Activated CD4-positive, alpha-beta memory T cell treated with anti-CD3 and anti-CD28 coated beads, Interleukin-2, amount 10 ng/mL, durations not matched to agents 7 days and 5 days (primary cell): ENCODE measurements at places on chromosomes 2 and 18. TPM values are rescaled to one million over a fixed set of nuclear protein-coding genes. Genes with fewer than 3 reads are reported as not detected.

Gene KCNG2
- total RNA-seq: not detected

Gene KCNK3
- not detected for total RNA-seq

Gene ACYP2
- 8.6 TPM for total RNA-seq

Gene SERPINB3
- total RNA-seq: not detected

Gene RNF152
- total RNA-seq: not detected

Gene POU3F3
- total RNA-seq: not detected

GRCh38 chr18:6374340-6374739 is 40.4 kb downstream of the L3MBTL4 start:
- DNase-seq: no peak

DNA sequence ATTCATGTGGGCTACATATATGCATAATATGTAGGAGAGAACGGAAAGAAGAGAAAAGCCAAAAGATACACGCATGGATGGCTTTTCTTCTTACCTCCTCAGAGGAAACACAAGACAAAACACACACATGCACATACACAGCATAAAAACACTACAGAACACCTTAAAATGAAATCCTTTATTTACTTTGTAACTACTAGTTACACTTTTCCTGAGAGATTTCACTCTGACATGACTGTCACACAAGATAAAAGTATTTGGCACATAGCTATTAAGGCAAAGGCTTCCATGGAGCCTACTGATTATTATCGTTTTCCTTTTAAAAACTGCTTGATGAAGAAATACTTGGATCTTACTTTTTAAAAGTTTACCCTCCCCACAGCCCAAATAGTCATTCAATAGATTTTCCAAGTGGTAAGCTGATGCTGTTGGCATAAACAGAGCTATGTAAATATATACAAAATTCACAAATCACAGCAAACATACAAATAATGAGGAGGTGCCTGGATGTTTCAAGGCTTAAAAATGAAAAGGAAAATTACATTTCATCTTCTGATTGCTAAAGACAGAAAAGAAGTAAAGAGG is 8.6 kb downstream of the ZEB2 start:
- DNase-seq: no peak

DNA sequence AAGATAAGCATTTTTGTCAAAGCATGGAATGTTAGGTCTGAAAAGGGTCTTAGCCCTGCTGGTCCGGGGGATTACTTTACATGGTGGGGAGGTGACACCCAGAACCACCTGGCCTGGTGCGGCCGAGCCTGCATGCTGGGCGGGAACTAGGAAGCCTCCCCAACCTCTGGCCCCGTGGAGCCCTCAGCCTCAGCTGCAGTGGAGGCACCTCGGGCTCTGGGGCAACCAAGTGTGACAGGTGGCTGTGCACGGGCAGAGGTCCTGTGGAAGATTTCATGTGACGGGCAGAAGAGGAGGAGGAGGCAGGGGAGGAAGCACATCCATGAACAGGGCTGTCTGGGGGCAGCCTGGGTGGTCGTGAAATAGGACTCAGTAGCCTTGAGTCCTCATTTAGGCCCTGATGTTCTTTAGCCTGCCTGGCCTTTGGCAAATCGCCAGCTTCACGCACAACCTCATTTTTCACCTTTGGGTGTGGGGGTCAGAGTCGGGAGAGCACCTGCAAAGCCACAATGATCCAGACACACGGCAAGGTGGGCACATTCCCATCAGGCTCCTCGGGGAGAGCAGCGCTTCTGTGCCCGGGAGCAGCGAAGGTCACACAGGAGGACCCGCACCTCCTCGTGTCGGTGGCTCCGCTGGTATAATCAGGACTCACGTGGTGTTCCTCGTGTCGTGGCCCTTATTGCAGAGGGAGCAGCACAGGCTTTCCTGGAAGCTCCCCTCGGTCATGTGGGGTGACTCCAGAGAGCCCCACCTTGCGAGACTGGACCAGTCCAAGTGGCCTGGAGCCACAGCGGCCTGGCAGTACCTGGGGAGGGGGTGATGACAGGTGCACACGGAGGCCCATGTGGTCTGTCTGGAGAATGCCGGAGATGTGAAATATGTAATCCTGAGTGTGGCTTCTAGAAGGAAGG is 13.9 kb downstream of the CNDP2 start:
- DNase-seq: no peak

- no peak for DNase-seq
Observed at GRCh38 chr18:5728531-5728930, 166.8 kb downstream of the TMEM200C start.

DNA sequence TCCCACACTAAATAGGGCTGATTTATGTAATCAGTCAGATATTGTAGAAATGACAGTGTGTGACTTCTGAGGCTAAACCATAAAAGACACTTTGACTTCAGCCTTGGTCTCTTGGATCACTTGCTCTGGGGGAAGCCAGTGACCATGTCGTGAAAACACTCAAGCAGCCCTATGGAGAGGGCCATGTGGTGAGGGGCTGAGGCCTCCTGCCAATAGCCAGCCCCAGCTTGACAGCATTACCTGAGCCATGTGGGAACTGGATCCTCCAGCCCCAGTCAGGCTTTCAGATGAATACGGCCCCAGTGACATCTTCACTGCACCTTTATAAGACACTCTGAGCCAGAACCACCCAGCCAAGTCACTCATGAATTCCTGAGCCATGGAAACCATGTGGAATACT is 20.8 kb downstream of the TNS1 start:
- DNase-seq: no peak

DNA sequence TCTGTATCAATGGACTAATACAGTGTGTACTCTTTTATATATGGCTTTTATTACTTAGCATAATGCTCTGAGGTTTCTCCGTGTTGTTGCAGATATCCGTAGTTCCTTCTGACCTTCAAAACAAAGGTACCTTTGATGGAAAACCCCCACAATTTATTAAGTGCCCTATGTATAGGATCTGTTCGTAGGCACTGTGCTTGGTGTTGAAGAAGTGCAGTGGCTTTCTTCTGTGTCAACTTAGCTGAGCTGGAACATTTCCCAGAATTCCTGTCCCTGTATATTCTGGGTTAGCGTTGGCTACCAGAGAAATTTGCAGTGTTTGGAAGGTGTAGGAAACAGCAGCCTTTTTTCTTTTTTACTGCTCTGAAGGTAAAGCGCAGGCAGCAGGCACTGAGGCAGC is 56.3 kb upstream of the MSH2 start:
- no peak for DNase-seq

DNA sequence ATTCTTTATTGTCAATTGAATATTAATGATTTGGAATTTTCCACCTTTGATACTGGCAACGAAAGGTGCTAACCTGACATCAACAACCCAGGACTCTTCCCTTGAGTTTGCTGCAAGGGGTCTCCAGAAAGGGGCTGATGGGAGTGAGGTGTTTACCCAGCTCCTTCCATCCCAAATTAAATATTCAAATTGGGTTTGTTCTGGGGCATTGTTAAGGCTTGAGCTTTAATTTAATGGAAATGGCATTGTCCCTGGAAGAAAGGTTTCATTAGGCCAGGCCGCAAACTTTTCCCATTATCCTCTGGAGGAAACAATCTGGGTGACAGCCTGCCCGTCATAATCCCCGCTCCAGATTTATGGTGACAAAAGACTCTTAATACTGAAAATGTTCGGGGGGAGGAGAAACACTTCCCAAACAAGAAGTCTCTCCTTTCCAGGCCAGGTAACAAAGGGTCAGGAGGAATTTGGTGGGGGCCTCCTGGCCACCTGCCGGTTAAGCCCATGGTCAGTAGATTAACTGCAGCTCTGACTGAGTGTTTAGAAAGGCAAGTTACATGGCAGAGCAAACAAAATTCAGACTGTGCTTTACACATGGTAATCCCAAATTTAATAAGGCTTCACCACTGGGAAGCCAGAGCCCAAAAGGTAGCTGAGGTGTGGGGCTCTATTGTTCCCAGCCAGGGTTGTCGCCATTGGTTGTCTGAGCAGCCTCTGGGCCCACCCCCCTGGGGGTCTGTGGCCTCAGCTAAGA is 151.4 kb upstream of the SIX3 start:
- no peak for DNase-seq

DNA sequence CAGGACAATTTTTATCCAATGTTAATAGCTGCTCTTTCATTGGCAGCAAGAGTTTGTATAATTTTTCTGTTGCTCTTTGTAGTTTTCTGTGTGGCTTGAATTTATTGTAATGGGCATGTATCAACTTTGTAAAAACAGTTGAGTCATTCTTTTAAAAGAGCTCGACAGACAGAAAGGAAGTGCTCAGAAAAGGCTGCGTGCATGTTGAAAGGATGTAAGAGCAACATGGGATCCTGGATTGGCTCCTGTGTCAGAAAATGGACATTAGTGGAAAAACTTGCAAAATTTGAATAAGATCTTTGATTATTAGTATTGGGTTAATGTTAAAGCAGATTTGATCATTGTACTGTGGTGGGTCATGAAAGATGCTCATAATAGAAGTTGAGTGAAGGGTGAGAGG is 93.3 kb upstream of the CDC42EP3 start:
- DNase-seq: no peak

- peak; percentile 16 for DNase-seq
Observed at GRCh38 chr2:200302940-200303727, 3.4 kb upstream of the SPATS2L start.

DNA sequence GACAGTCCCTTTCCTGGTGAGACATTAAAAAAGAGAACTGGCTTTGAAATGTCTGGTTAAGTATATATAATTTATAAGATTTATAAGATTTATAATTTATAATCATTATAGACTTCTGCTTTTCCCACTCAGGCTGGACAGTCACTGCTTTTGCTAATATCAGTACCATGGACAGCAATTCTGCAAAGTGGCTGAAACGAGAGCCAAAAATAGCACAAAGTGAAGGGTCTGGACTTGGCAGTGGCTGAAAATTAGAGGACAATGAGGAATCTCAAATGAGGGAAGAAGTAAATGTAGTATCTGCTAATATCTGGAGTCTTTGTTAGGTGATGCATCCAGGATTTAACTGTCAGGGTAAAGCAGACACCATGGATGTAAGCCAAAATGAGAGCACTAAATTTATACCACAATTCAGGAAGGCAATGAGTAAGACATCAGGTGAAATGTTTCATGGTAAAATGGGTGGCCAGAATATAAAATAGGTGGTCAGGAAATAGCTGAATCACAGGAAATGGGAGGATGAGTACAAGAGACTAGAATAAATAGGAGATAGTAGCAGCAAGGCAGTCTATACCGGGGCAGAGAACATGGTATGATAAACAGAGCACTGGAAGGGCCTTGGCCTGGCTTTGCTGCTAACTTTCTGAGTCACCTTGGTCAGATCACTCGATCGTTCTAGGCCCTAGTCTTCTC is 39.6 kb upstream of the BOD1L2 start:
- DNase-seq: no peak

- no peak for DNase-seq
Observed at GRCh38 chr2:218745559-218746469, 35.2 kb downstream of the TTLL4 start.
